ENCODE measurements at places on chromosomes 1 and 21.

DNA sequence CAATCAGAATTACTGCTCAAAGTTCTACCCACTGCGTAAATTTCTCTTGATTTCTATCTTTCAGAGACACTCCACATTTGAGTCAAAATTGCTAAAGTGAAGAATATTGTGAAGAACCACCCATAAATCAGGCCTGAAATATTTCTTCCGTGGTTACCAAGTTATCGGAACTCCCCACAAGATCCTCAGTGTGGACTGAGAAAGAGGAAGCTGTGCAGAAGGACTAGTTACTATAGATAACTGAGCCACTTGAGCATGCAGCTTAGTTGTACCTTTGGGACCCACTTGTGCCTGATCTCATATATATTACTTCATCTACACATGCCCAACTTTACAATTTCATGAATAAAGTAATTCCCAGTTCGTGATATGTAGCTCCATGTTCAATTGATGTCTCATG is 18.4 kb downstream of the RWDD3 start:
- no peak for DNase-seq

- no peak for DNase-seq
These were observed 28.3 kb upstream of the LY9 start for GRCh38 chr1:160767395-160768294.

- no peak for DNase-seq
These were observed 113.1 kb upstream of the LMO4 start for GRCh38 chr1:87215592-87215991.

DNA sequence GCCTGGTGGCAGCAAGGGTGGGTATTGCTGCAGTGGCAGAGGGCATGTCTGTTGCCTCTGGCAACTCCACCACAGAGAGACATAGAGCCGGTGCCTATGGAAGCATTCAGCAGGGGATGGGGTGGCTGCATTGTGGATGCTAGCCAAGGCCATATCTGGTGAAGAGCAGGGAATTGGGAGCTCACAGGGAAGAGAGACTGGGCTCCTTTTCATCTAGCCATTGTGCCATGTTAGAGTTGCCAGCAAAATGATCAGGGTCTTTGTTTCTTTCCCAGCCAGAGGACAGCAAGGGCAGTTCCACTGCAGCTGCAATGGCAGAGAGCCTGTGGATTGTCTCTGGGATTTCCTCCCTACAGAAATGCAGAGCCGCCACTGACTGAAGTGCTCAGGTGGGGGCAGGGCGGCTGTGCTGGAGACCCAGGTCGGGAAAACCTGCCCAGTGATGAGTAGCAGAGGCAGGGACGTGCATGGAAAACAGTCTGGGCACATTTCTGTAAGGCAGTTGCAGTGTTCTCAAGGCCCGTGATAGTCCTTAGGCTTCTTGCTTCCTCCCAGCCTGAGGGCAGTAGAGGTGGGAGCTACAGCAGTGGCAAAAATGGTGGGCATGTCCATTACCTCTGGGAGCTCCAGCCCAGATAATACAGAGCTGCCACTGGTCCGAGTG is 40.2 kb upstream of the CYP4X1 start:
- DNase-seq = no peak

DNA sequence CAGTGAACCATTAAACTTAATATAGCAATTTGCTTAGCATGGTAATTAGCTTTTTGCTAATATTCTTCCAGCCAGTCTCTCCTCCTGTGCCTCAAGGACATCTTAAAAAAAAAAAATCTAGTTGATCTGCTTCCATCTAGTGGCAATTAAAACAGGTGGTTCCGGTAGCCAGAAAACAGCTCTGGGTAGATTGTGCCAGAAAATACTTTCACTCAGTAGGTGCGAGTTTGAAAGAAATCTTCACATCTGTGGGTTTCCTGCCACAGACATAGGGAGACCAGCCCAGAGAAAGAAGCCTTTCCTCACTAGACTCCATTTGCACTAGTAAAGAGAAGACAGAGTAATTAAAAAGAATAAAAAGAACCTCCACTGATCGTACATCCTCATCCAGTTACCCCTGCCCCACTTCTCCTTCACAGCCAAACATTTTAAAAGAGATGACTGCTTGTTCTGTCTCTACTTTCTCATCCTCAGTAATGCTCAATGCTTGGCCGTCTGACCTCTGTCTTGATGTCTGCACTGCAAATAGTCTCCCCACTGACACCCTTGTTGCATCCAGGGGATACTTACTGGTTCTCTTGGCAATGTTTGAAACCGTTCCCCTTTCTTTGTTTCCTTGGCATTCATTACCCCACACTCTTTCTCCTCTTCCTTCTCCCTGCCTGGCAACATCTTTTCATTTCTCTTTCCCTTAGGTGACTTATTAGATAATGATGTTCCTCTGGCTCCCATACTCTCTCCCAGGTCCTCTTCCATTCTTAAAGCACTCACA is 16.9 kb downstream of the SELL start:
- no peak for DNase-seq

All from activated CD4-positive, alpha-beta T cell treated with anti-CD3 and anti-CD28 coated beads for 1 hour (primary cell).